ENCODE measurements at places on chromosomes 7 and 10.

DNA sequence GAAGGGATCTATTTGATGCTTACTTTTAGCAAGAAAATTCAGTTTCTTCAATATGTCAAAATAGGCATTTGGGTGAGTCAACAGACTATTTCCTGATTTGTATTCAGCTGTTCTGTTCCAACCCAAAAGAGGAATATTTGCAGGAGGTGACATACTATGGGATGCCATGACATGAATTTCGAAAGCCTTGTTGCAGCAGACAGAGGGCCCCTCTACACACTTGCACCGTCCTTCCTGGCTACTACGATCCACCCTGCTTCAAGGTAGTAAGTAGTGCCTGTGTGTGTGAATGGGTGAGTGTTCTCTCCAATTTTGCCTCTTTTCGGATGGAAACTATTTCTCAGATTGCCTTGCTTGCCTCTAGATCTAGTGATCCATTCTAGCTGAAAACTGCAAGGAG is 413.0 kb upstream of the ADARB2 start:
- DNase-seq: no peak

- DNase-seq: peak; percentile 37
Observed at GRCh38 chr7:31633894-31634494, 53.0 kb upstream of the PPP1R17 start.

DNA sequence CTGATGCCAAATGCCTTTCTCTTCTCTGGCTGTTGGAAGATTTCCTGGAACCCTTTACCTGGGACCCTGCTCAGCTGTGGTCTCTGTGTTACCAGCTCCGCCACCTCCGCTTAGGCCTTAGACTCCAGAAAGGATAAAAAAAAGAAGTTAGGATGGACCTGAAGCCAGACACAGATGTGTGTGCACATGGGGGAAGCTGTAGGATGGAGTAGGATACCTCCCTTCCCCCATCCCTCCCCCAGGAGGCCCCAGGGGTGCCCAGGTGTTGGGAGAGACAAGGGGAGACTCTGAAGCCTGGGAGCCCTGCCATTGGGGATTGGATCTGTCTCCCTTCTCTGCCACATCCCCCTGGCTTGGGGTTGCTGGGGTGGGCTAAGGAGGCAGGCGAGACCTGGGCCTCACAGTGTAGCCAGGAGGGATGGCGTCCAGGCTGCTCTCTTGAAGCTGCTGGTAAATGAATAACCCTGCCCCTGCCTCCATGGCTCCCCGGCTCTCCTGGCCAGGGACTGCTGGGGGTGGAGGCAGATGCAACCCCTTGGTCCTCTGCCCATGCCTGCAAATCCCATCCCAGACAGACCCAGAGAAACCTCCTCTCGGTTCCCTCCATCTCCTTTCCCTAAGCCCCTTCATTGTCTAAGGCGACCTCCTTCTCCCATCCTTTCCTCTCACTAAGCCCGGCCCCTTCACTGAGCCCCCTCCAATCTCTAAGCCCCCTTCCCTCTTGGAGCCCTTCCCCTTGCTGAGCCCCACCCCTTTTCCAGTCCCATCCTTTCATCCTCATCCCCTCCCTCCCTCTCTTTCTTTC is 8.0 kb downstream of the CLDN3 start:
- no peak for DNase-seq

DNA sequence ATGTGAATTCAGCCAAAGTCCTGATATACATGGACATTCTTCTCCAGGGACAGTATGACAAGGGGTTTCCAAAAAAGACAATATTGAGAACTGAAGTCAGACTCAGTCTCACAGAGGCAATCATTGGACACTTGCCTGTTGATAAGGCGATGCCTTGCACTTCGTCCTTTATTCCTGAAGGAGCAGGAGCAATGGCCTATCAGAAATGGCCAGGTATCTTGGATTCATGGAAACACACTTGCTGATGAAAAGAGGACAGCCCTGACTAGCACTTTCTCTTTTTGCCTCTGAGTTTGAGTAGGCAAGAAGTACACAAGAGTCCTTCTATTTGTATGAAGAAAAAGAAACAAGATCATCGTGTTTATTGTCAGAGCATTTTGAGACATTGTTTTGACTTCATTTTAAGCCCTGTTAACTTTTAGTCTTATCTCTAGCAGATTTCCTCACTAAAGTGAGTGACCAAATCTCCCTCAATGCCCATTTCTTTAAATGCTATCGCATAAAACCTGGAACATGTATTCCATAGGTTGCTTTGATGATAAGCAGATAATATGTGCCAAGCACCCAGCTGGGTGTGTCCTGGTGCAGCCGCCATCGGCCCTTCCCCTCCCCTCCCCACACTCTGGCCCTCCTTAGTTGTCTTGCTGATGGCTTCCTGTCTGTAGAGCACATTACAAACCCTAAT is 26.6 kb downstream of the ST8SIA6 start:
- DNase-seq: no peak

DNA sequence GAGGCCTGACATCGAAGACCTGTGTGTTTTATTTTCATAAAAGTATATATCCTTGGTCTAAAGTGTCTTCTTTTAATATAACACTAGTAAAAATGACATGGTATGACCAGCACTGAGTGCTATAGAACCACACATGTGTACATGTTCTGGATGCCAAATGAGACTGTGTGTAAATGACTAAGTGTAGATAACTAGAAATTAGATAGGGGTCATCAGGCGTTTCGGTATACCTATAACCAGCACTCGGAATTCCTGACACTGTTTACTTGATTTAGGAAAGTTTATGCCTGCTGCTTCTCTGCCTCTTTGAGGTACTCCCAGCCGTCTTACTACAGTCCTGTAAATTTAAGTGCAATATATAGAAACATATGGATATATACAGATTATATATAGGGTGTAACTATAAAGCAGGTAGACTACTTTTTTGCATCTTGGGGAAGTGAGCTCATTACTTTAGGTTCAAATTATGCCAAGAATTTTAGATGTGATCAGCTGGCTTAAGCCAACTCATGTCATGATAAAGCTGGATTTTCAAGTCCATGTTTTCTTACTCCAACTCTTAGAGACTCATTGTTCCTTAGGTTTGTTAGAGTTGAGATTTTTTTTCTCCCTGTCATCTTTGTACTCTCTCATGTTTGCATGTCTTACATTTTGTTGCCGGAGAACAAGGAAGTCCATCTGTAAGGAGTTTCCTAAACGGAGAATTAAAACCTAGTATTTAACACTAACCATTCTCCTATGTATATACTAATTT is 62.9 kb downstream of the KLHDC10 start:
- DNase-seq: no peak

- no peak for DNase-seq
Observed at GRCh38 chr10:117421985-117422384, 46.7 kb upstream of the PDZD8 start.

DNA sequence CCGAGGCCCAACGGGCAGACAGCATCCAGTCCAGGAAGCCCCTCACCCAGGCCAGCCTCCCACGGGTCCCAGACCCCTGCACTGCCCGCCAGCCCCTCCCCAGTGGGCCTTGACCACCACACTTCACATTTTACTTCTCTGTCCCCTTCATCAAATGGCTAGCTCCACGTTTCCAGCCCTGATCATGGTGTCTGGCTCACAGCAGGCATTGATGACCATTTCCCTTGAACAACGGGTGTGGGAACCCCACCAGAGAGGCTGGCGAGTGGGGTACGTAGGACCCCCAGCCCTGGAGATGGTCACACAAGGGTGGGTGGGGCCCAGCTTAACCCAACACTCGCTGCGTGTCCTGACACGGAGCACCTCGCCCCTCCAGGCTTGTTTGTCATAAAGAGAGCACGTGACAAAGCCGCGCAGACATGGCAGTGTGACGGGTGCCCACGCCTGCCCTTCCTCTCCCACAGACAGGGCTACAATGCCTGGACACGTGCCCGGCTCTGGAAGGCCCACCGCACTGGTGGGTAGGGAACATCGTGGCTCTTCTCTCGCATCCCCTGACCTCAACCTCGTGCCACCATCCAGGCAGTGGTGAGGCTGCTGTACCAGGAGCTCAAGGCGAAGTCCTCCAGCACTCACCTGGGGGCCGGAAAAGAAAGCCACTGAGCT is 267.7 kb downstream of the MAD1L1 start:
- DNase-seq: no peak

GRCh38 chr7:43078794-43079193 is 33.7 kb upstream of the HECW1 start:
- no peak for DNase-seq

DNA sequence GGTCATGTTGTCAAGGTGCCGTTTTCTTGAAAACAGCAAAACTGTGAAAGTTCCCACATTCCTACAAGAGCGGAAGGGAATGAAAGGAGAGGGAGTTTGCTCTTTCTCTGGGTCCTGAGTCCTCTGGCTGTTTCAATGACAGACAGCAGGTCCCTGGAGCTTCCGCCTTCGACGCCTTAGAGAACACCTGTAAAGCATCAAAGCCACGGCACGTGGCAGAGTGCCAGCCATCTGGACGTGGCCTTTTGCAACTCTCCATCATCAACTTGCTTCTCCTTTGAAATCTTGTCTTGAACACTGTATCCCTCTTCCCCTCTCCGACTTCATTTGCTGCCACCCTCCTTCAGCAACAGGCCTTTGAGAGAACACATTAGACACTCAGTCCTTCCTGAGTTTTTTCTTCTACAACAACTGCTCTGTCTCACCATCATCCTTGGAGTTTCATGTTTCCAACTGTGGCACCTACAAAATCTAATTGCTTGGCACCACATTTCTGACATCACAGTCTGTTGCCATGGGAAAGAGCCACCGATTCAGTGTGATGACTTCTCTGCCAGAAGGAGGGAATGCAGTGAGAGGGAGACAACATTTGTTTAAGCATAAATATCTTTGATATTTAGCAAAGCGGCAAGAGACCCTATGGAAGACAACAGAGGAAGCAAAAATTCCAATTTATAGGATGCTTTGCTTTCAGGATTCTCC is 204.9 kb upstream of the PTER start:
- DNase-seq: no peak

- no peak for DNase-seq
Observed at GRCh38 chr10:133168617-133169031, 8.6 kb downstream of the KNDC1 start.

DNA sequence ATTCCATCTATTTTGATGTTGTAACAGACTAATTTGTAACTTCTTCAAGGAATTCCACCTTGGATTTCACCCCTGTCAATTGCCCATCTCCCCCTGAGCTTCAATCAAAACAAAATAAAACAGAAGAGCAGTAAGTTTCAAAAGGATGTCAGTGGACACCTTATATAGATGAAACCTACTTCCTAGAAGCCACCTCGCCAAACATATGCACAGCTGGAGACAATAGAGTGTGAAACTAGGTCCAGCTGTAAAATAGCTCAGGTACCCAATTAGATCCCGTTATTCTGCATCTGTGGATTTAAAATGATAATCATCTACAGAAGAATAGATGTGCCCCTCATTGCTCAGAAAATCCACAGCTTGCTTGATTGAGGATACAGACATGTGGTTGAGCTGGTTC is 598.6 kb downstream of the SH2D4B start:
- DNase-seq: no peak

- DNase-seq: no peak
Observed at GRCh38 chr10:123761666-123762230, 95.6 kb downstream of the GPR26 start.

- no peak for DNase-seq
Observed at GRCh38 chr10:3747984-3748383, 37.0 kb downstream of the KLF6 start.

DNA sequence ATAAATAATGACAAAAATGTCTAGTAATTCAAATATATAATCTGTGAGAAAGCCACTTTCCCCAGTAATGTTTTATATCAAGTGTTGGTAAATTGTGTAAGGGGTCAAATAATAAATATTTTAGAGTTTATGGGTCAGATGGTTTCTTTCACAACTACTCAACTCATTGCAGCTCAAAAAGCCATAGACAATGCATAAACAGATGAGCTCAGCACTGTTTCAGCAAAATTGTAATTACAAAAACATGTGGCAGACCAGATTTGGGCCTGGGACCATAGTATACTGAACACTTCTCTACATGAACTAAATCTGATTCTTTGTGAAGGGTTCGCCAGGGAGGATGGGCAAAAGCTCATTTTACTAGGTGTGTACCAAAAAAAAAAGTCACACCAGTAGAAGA is 460.8 kb downstream of the NRG3 start:
- no peak for DNase-seq

DNA sequence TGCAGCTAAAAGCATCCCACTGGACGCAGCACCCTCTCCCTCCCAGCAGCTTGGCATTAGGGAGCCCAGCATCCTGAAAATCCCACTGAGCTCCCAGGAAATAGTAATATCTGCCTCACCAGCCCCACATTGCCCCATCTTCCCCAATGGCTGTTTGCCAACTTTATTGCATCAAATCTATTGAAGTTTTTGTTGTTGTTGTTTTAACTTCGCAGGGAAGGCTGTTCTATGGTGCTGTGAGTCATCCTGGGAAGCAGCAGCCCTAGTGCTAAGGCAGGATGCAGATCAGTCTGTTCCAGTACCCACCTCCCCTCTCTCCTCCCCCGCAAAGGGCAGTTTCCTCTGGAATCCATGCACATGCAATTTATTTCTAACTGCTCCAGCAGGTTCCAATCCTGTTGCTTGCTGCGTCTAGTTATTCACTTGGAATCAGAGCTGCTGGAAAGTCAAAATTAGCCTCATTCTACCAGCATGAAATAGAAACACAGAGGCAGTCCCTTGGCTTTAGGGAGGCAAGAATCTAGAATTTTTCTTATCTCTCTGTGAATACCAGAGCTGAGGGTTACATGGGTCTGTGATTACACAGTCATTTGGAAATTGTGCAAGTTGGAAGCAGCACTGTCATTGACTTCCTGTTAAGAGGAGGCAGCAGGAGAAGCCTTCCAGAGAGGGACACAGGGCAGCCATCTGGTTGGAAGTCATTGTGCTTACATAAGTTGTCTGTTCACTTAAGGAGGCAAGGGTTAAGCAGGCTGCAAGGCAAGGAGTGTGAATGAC is 115.9 kb upstream of the CACUL1 start:
- DNase-seq: no peak

DNA sequence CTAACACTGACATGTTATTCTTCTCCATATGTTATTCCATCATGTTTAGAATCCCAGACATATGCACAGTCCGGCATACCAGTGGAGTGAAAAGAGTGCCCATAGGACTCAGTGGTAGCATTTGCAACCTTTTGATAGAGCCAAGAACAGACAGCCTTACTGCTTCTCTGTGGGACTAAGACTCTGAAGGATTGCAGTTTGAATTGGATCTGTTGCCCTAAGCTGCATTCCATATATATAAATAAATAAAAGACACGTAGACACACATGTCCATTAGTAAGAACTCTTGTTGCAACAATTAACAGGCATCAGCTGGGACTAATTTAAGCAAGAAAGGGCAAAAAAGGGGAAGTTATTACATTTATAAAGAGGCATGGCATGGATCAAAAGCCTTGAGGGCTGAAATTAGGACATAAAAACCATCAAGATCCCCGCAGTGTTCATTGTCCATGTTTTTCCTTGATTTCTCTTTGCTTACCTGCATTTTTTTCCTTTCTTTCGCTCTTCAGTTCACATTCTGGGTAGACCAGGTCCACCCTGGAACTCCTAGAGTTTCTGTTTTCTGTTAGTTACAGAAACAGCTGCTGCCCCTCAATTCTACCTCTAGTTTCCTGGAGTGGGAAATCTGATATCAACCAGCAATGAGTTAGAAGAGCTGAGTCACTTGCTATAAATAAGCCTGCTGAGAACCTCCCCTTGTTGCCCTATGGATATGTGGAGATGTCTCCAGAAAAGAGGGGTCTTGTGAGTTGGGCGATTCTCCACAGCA is 132.4 kb downstream of the SORCS1 start:
- DNase-seq: no peak

- no peak for DNase-seq
Observed at GRCh38 chr10:7662522-7662921, 4.2 kb downstream of the ITIH5 start.
